Kasumi-1 (cell line): ENCODE measurements at places on chromosomes 3 and 15.
A peak's percentile ranks its signal among the peaks of the same experiment; 100 is the strongest.

- DNase-seq: no peak
Measured at GRCh38 chr15:97045666-97046421, 715.3 kb downstream of the NR2F2 start.

GRCh38 chr3:53030619-53031449 lies 15.0 kb downstream of the SFMBT1 start:
- DNase-seq: no peak

GRCh38 chr3:146160964-146161662 lies at the start of gene PLOD2:
Gene PLOD2, minus strand, starts transcription at chr3:146161184. Its CDS starts 195 bp downstream, at chr3:146160989.
- peak; percentile 16 for DNase-seq

DNA sequence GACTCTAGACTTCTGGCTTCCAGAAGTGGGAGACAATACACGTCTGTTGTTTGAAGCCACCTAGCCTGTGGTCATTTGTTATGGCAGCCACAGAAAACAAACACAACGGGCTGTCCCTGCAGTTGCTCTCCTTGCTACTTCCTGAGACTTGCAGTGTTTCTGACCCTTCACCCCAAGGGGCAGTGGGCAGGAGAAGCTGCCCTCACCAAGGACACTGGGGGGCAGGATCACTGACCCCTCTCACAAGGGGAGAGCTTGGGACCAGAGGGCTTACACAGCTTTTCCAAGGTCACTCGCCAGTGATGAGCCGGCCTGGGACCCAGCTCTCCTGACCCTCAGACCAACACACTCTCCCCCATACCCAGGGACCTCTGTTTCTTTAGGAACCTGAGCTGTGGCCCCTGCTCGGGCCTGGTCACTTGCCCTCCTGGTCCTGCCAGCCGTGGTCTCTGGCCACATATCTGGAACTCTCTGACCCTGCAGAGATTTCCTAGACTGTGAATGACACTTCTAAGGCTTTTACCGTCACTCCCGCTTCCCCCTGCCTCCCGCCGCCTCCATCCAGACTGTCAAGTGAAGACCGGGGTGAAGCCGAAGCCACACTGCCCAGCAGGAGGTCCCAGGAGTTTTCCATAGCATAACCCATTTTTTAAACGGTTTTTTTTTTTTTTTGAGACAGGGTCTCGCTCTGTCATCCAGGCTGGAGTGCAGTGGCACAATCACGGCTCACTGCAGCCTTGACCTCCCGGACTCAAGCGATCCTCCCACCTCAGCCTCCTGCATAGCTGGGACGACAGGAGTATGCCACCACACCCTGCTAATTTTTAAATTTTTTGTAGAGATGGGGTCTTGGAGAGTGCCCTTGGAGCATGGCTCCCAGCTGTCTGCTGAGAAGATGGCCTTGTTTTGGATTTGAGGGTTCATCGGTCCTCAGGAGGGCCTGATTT lies 4.4 kb downstream of the ATP2B2 start:
- DNase-seq: no peak

GRCh38 chr3:189311521-189311920 lies 139.8 kb downstream of the TPRG1 start:
- no peak for DNase-seq

- no peak for DNase-seq
Measured at GRCh38 chr3:113211330-113212149, at the start of gene BOC. Gene BOC, plus strand, starts transcription at chr3:113211557. Its CDS starts 38,246 bp downstream, at chr3:113249803.

DNA sequence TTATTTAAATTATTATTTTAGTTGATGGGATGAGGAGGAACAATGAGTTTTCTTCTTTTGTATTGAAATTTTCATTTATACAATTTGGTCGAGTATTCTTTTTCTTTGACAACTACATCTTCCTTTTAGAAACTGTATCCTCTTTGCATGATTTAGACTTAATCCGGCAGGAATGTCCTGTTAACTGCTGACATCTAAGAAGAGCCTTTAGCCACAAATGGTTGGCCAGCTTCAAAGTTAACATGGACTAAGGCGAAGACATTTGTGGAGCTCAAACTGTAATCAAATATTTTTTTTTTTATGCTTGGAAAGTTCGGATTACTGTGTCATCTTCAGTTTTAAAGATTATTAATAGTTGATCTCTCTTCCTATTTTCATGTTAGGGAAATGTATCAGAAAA lies 43.2 kb downstream of the RIOX2 start:
- no peak for DNase-seq

- DNase-seq: no peak
Measured at GRCh38 chr3:65808407-65808806, 230.3 kb downstream of the MAGI1 start.

DNA sequence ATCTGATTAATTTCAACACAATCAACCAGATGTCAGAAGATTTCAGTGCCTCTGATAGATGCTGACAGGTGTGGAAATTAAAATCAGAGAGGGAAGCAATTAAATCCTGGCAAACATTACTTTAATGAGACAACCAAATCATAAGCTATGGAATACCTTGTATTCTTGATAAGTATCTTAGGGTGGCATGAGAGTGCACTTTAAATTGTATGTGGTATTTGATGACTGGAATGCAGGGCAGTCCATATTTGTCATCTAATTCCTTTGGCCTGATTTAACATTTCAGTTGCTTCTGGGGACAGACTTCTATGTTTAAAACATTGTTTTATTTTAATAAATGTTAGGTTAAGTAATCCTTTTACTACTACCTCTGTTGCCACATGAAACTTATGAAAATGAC lies 184.1 kb downstream of the LPP start:
- DNase-seq: no peak

GRCh38 chr3:117524890-117525289 lies 815.3 kb downstream of the TUSC7 start:
- DNase-seq: no peak

DNA sequence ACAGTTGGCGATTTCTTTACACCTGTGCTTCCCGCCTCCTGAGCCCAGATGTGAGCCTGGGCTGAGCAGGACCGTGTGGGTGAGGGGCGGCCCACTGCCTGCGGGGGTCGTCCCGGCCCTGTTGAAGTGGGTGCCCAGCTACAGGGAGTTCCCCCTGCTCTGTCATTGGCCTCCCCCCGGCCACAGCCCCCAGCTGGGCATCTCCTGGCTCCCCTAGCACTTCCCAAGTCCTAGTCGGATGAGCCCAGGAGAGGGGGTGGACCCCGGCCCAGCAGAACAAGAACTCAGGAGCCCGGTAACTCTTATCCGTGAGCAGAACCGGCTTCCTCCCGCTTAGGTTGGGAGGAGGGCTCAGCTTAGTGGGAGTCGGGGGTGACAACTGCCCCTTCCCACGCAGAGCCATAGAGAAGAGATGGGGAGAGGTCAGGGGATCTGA lies 757 bp downstream of the PAQR5 start:
- DNase-seq: no peak

DNA sequence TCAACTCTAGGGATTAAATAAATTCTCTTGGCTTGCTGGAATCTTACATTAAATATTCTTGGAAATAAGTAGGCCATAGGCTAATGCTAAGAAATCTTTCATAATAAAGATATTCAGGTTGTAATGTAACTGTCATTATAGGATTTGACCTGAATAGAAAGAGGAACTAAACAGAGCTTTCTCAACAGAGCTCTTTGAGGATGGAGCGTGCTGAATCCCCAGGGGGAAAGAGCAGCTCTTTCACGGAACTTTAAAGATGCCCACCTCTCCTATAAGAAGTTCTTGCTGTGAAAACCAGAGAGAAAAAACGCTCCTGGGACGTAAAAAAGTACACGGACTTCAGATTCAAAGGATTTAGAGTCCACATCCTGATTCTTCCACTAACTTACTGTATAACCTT lies 77.9 kb downstream of the NTRK3 start:
- no peak for DNase-seq

- no peak for DNase-seq
Measured at GRCh38 chr15:85542895-85543331, 162.5 kb downstream of the AKAP13 start.

GRCh38 chr3:46918634-46919033 lies 41.1 kb downstream of the PTH1R start:
- DNase-seq: no peak

DNA sequence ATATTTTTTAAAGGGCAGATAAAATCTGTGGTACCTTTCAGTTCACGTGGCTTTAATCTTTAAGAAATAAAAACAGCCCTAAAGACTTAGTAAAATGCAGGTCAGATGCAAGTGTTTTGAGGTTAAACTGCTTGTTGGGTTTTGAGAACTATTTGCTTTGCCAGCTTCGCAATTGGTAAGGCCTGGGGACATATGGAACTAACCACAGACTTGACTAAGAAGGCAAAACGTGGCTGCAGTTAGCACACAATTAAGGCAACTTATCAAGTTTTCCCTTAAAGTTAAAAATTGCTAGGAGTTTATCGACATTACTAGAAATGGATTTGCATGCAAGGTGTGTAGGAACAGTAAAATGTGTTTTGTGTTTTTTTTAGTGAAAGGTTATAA lies 206.9 kb downstream of the ZNF385D start:
- peak; percentile 16 for DNase-seq

GRCh38 chr3:14553871-14554270 lies 13.7 kb upstream of the GRIP2 start:
- DNase-seq: peak; percentile 11

- DNase-seq: peak; percentile 18
Measured at GRCh38 chr3:25781145-25781757, 2.0 kb downstream of the NGLY1 start.

- DNase-seq: no peak
Measured at GRCh38 chr15:83581381-83581780, 72.5 kb upstream of the ADAMTSL3 start.

GRCh38 chr15:95883064-95883463 lies 447.4 kb upstream of the NR2F2 start:
- no peak for DNase-seq
